ENCODE measurements at places on chromosomes 7 and 10.
A peak's percentile ranks its signal among the peaks of the same experiment; 100 is the strongest.

DNA sequence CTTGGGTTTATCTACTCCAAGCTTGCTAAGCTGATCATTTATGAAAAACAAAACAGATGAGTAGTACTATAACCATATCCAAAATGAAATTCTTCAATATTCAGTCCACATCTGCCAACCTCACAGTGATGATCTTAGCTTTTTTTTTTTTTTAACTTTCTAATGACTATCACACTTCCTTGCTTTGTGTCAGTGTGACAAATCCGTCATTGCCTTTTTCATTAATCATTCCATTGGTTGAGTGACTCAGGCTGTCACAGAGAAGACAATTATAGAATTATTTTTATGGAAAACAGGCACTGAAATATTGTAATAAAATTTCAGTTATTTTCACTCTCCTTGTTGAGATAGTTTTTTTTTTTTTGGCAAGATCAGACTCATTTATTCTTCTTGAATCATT, 70.7 kb downstream of the CPVL start:
- no peak for DNase-seq

GRCh38 chr10:73886085-73886529, 11.8 kb upstream of the CAMK2G start:
- peak; percentile 80 for DNase-seq

GRCh38 chr7:127838816-127839415, 186.9 kb downstream of the SND1 start:
- DNase-seq: no peak

DNA sequence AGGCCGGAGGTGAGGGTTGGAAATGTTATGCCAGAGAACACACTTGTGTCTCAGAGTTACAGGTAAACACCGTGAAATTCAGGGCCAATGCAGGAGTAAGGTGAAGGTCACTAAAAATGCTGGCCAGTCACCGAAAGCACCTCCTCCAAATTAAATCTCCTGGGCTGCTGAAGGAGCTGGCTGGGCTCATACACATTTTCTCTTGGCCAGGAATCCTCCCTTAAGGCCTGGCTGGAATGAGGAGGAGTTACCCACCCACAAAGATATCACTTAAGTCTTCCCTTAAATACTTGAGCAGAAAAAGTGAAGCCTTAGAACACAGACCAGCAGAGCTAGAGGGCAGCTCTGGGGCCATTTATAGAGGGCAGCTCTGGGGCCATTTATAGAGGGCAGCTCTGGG, 46.3 kb downstream of the HTRA1 start:
- no peak for DNase-seq

DNA sequence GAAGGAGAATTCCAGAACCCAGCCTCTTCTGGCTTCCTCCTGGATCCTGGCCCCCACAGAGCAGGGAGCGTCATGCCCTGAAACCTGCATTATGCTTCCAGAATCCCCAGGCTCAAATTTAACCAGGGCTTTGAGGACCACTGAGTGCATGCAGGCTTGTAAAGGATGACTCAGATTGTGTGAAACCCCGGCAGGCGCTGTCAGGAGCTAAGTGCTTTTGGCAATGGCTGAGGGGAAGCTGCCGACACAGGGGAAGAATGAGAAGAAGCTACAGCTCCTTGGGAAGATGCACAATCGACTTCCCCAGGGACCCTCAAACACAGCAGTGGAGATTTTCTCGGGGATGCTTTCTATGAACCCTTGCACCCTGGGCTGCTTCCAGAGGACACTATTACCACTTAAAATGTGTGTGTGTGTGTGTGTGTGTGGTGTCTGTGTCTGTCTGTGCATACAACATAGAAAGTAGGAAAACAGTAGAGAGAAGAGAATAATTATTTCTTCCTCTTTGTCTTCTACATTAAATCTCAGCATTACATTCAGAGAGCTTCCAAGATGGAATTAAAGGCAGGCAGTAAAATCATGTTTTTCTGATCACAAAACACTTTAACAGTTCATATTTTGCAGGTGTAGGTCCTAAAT, 183.5 kb upstream of the INHBA start:
- peak; percentile 44 for DNase-seq

DNA sequence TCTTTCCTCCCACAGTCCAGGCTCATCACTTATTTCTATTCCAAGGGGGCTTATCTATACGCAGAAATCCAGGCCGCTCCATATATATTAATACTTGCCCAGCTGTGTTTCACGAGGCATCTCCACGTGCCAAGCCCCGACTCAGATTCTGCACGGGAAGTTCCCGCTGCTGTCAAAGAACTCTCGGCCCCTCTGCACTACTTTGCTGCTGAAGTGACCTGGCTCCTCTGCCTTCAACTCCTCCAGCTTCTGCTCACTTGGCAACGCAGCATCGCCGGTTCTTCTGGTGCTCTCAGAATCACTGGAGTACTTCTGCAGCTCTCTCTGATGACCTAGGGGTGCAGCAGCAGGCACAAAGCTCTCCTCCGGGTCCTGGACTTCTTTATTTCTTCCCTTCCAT, 9.7 kb upstream of the CHST12 start:
- no peak for DNase-seq

GRCh38 chr7:46603780-46604179, 682.7 kb upstream of the IGFBP3 start:
- no peak for DNase-seq

GRCh38 chr10:119480667-119481066, 61.9 kb downstream of the RGS10 start:
- no peak for DNase-seq

- DNase-seq: no peak
Observed at GRCh38 chr10:86200269-86200668, 166.3 kb downstream of the GRID1 start.

DNA sequence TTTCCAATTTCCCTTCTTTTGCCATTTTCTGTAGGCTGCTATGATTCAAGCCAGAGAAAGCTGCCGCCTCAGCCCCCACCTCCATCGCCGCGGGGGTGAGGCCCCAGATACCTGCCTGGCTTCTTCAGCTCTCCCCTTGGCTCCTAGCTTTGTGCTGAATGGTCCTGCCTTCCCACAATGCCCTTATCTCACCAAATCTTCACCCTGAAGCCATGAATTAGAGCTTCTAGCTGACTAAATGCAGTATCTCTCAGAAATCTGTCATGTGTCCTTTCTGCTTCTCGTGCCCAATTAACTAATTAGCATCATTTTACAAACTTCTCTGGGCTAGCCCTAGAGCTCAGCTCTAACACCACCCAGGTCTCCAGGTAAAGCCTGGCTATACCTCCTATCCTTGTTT, 32.2 kb upstream of the GPNMB start:
- DNase-seq: no peak
